ENCODE measurements at places on chromosomes 6 and 20.

GRCh38 chr20:32969356-32970114 is 34.7 kb downstream of the SUN5 start:
- DNase-seq = no peak

- peak; percentile 82 for DNase-seq
Measured at GRCh38 chr6:328136-328670, 35.9 kb downstream of the DUSP22 start.

DNA sequence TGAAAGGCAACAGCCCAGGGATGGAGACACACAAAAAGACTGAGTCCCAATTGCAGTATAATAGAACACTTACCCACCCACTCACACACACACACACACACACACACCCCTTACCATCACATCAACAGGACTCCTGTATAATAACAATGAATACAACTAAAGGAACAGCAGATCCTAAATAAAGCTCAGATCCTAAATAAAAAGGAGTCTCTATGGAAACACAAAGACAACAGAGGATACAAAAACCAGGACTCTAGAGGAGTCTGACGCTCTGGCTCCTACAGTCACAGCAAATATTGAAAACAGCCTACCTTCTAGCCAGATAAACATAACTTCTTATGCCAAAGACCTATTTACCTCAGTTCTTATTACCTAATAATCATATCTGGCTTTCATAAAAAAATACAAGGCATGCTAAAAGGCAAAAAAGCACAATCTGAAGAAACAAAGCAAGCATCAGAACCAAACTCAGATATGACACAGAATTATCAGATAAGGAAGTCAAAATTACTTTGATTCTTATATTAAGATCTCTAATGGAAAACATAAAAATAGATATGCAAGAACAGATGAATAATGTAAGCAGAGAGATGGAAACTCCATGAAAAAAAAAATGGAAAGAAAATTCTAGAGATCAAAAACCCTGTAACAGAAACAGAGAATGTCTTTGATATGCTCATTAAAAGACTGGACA is 134.9 kb downstream of the MMUT start:
- DNase-seq = peak; percentile 36

GRCh38 chr6:8686077-8686476 is 250.7 kb upstream of the SLC35B3 start:
- DNase-seq = no peak

- DNase-seq = peak; percentile 93
Measured at GRCh38 chr6:142378138-142378875, 76.5 kb downstream of the ADGRG6 start.

DNA sequence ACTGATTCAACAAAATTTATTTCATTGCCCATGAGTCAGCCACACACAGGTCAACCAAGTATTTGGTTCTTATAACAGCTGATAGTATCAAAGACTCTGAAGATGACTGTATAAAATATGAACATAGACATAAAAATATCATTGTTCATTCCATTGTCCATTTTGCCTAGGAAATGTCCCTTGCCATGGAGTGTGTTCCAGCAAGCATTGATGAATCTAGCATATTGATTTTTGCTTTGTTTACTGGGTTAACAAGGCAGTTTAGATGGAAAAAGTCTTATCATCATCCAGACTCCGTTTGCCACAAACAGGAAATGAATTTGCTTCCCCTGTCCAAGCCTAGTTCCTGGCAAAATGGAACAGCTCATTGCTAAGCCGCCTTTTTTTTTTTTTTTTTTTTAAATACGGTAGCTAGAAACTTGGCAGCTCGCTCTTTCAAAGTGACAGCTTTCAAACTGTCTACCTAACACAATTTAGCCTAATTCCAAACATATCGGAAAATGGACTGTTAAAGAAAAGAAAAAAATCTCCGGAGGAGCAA is 7.5 kb downstream of the F13A1 start:
- DNase-seq = peak; percentile 59

- peak; percentile 86 for DNase-seq
Measured at GRCh38 chr6:111604259-111605099, 1.2 kb downstream of the TRAF3IP2 start.

GRCh38 chr20:4108495-4109306 is 93.3 kb upstream of the RNF24 start:
- peak; percentile 90 for DNase-seq

- no peak for DNase-seq
Measured at GRCh38 chr6:20013066-20013861, 176.1 kb downstream of the ID4 start.

- no peak for DNase-seq
Measured at GRCh38 chr6:118589649-118590365, 41.7 kb downstream of the PLN start.

- DNase-seq = no peak
Measured at GRCh38 chr6:168061269-168062210, 17.5 kb downstream of the FRMD1 start.

DNA sequence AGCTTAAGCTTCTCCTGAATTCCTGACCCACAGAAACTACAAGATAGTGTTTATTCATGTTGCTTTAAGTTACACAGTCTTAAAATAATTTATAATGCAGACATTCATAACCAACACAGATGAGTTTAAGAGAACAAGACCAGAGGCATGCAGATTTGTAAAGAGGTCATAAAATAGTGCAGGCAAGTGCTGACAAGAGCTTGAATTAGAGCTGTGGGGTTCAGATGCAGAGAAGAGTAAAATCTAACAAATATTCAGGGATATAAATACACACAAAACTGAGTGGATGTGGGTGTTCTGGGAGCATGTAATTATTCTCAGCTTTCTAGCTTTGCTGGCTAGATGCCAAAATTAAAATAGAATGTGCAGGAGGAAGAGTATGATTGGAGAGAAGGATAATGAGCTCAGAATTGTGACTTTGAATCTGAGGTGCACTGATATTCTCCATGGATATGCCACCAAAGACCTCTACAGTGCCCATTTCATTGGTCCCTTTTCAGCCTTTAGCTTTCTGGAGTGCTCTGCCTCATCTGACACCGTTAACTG is 291.9 kb upstream of the SGK1 start:
- no peak for DNase-seq

DNA sequence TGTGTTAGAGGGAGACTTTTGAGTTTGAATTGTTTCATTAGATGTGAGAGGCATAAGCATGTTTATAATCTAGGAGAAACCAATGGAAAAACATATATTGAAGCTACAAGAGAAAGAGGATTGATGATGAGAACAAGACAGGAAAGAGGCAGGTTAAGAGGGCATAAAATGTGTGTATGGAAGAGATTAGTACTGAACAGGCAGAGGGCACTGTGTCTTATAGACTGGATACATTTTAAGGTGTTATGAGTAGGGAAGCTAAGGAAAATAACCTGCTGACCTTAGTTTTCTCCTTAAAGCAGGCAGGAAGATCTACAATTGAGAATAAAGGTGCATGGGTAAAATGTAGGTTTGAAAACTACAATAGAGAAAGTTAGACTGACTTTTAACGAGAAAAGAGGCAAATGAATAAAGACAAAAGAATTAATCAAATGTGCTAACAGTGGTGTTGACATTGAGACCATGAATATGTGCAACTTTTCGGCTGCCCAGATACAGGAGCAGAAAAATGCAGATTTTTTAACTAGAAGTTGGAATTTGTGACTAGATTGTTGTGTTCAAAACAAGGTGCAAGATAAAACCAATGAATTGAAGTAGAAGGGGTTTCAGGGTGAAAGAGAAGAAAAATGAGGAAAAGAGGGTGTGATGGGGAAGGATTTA is 846.3 kb downstream of the HACE1 start:
- no peak for DNase-seq

GRCh38 chr6:123811378-123811777 is 7.7 kb downstream of the NKAIN2 start:
- DNase-seq = no peak
